ENCODE measurements at places on chromosomes 5 and 9. TPM values are rescaled to one million over a fixed set of nuclear protein-coding genes. Genes with fewer than 3 reads are reported as not detected.

SH2D3C gene
- total RNA-seq, result 39.5 TPM

TSLP gene
- total RNA-seq, result 0.60 TPM

JMY gene
- total RNA-seq, result 10.0 TPM

CDKN2B-AS1 gene
- total RNA-seq, result 0.20 TPM

CACFD1 gene
- total RNA-seq, result 0.37 TPM

GZMA gene
- total RNA-seq, result 3.3 TPM

SMC2 gene
- total RNA-seq, result 66.3 TPM

ABLIM3 gene
- total RNA-seq, result 0.53 TPM

SPATA31E1 gene
- not detected for total RNA-seq

GARIN3 gene
- total RNA-seq, result 0.46 TPM

TAF11L10 gene
- not detected for total RNA-seq

PCDHB3 gene
- total RNA-seq, result not detected

APC gene
- total RNA-seq, result 24.5 TPM

SLC25A2 gene
- total RNA-seq, result not detected

GRM6 gene
- total RNA-seq, result not detected

NAIP gene
- 8.6 TPM for total RNA-seq

ZNF366 gene
- total RNA-seq, result not detected

CCL28 gene
- 18.9 TPM for total RNA-seq
